ENCODE measurements at places on chromosomes 3 and 15.

DNA sequence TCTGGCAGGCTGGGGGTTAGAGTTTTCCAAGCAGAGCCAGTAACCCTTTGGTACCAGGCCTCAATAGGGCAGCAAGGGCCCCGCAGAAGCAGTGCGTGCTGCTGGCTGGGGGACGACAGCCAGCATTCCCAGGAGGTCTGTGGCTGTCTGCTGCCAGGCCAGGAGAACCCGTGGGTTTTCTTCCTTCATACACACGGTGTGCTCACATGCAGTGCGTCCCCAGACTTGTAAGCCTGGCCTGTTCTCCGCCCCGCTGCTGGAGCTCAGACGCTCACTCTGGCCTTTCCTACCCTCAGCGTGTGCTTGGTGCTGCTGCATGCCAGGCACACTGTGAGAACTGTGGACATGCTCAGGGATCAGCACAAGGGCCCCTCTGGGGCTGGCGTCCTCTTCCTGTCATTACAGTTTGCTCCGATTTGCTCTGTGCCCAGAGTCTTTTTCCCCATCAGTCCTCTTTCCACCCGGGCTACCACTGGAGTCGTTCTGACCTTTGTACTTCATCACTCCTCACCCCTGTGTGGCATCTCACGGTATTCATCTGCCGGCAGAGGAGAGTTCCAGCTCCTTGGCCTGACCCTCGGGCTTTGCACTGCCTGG, 149.5 kb downstream of the DNAJB8 start:
- DNase-seq: no peak

DNA sequence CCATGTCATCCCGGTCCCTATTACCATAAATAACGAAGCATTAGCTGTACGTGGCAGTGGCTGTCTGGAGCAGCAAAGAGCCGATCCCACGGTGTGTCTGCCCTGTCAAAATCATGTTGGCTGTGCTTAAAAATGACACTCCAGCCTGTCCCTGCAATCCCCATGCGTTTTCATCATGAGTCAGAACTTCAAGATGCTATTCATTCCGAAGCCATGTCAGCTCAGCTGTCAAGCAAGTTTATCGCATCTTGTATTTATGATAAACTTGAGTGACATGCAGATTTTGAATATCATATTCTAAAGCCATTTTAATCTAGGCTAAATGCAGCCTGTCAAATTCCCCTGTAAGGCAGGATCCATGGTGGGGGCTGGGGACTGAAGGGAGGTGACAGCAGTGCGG, 152.4 kb downstream of the TJP1 start:
- DNase-seq: no peak

DNA sequence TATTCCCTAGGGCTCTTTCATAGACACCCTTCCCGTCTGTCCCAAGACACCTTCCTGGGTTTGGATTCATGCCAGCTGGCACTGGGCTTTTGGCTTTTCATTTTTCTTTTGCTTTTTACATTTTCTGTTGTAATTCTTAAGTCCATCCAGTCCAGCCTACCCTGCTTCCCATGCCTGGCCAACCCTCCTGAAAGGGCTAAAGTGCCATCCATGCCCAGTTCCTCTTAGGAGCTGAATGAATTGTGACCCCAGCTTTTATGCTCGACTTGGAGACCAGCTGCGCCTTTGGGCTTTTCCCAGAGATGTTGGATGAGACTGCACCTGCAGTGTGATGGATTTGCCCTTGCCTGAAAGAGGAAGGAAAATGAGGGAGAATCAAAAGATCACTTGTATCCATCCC, 25.8 kb downstream of the LRRN1 start:
- DNase-seq: no peak

GRCh38 chr15:52717924-52718323, 38.7 kb upstream of the ATOSA start:
- no peak for DNase-seq

All from activated T-cell treated with anti-CD3 and anti-CD28 coated beads for 4 hours (primary cell).